ENCODE measurements at places on chromosomes 4 and X. TPM values are rescaled to one million over a fixed set of nuclear protein-coding genes. Genes with fewer than 3 reads are reported as not detected.

- no peak for DNase-seq
- no peaks in the 10 kb centered on the region for H3K36me3 ChIP-seq
- no peaks in the 10 kb centered on the region for H3K4me1 ChIP-seq
- H3K27me3 ChIP-seq: no peaks in the 10 kb centered on the region
- H3K27ac ChIP-seq: no peak overlapping the region
Measured at GRCh38 chrX:80293354-80293753, 126.9 kb upstream of the TENT5D start.

GRCh38 chr4:154503598-154503997, 12.0 kb upstream of the DCHS2 start:
- H3K36me3 ChIP-seq: no peaks in the 10 kb centered on the region
- H3K27ac ChIP-seq: no peak overlapping the region
- no peak overlapping the region for H3K4me3 ChIP-seq
- no peaks in the 10 kb centered on the region for H3K4me1 ChIP-seq

DNA sequence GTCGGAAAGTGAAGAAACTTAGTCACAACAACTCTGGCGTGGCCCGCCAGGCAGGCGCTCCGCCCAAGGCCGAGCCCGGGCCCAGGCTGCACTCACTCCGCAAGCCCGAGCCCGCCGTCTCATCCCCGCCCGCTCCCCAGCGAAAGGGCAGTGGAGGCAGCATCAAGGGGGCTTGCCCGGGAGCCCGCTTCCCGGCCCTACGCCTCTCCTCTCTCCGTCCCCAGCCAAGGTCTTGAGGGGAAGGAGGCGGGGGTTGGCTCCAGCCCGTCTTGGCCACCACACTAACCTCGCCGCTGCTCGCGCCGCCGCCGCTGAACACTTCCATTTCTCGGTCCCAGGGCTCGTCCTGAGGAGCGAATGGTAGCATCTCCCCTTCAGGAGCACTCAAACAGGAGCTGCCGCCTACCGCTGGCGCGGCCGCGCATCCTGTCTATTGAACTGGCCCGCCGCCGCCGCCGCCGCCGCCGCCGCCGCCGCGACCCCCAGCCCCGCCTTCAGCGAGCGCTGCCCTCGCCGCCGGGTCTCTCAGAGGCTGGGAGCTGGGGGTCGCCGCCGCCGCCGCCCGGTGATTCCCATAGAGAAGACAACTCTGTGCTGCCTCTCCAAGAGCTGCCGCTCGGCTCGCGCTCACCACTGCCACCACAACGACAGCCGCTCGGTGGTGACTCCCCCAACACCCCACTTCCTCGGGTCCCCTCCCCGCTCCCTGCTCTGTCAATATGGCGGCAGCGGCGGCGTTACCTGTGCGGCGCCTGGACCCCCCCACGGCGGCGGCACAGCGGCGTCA, at the start of gene RPS6KA6:
RPS6KA6 (minus strand) TSS at position 667 of the 787 bp plus-strand sequence; CDS start at position 367, 300 bp downstream.
- no peaks in the 10 kb centered on the region for H3K4me1 ChIP-seq
- no peaks in the 10 kb centered on the region for H3K36me3 ChIP-seq
- H3K27ac ChIP-seq: no peak within 1 kb of the TSS

DNA sequence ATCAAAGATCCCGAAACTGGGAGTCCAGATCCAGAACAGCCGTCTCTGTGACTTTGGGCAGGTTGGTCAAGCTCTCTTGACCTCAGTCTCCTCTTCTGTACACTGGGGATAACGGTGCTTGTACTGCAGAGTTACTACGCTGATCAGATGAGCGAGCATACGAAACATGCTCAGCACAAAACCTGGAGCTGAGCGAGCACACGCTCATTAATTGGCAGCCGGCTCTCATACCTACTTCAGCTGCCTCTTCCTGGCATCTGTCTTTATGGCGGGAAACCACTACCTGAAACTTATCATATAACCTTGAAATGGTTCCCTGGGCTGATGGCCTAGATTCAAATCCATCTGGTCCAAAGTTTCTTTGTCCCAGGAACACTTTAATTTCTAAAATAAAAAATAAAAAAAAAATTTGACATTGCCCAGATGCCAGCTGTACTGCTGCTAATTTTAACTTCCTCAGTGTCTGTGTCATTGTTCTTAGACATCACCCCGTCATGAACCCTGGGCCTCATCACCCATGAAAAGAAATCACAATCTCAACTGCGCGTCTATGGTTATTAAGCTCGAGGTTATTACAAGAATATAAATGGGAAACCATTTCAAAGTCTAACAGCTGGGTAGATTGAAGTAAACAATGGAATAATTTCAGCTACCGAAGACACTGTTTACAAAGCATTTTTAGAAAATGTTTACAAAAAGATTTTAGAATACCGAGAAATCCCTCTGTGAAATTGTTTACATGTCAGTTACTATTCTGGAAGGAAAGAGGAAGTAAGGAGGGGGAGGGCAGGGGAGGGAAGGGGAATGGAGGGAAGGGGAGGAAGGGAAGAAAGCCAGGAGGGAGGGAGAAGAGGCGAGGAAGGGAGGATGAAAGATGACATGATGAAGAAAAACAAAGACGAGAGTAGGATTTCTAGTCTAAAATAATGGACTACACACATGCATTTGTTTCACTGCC, 49.0 kb downstream of the CRMP1 start:
- peaks cover 8% of the 10 kb centered on the region for H3K27me3 ChIP-seq
- no peaks in the 10 kb centered on the region for H3K36me3 ChIP-seq
- no peak for DNase-seq
- no peak overlapping the region for H3K27ac ChIP-seq
- H3K4me3 ChIP-seq: no peak overlapping the region
- no peaks in the 10 kb centered on the region for H3K4me1 ChIP-seq

GRCh38 chrX:1720836-1721235, 106.0 kb downstream of the ASMT start:
- no peaks in the 10 kb centered on the region for H3K4me1 ChIP-seq
- no peak for DNase-seq
- peaks cover 6% of the 10 kb centered on the region for H3K36me3 ChIP-seq
- no peak overlapping the region for H3K27ac ChIP-seq

GRCh38 chr4:147928400-147928799, 196.5 kb downstream of the ARHGAP10 start:
- H3K27ac ChIP-seq: no peak overlapping the region
- H3K27me3 ChIP-seq: no peaks in the 10 kb centered on the region
- no peaks in the 10 kb centered on the region for H3K4me1 ChIP-seq
- DNase-seq: no peak

DNA sequence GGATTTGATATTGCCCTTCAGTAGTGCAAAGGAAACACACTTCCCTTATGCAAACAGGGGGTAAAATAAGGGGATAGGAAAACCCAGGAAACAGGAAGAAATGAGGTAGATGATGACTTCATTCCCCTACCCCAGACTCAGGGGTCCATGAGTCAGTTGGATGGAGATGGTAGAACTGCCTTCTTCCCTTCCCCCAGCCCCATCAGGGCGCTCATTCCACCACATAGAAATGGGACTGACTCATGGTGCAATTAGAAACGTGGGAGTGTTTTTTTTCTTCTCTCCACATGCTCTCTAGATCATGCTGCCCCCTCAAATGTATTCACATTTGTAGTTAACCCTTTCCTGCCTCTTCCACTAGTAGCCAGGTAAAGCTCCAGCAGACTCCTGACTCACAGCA, 23.1 kb upstream of the ARMCX2 start:
- no peak overlapping the region for H3K27ac ChIP-seq
- H3K36me3 ChIP-seq: no peaks in the 10 kb centered on the region
- no peaks in the 10 kb centered on the region for H3K4me1 ChIP-seq
- H3K4me3 ChIP-seq: no peak overlapping the region

- no peak overlapping the region for H3K4me3 ChIP-seq
- no peaks in the 10 kb centered on the region for H3K27me3 ChIP-seq
- no peak for DNase-seq
- peaks cover 2% of the 10 kb centered on the region for H3K4me1 ChIP-seq
Measured at GRCh38 chrX:23317799-23318724, 16.6 kb upstream of the PTCHD1 start.

DNA sequence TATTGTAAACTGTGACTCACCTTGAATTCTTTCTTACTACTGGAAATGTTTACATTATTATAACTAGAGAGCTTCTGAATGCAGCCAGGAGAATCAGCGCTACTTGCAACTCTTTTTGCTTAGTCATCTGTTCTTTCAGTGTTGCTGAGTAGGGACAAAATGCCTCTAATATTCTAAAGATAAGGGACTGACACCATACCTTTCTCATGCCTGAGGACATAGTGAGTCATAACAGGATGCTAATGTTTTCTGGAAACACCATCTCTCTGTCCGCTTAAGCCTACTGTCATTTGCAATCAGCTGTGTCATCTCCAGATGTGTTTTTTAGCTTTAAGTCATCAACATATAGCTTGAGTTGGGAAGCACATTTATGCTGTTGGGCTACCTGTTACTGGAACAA, 108.3 kb downstream of the QRFPR start:
- H3K4me3 ChIP-seq: no peak overlapping the region
- H3K36me3 ChIP-seq: no peaks in the 10 kb centered on the region

DNA sequence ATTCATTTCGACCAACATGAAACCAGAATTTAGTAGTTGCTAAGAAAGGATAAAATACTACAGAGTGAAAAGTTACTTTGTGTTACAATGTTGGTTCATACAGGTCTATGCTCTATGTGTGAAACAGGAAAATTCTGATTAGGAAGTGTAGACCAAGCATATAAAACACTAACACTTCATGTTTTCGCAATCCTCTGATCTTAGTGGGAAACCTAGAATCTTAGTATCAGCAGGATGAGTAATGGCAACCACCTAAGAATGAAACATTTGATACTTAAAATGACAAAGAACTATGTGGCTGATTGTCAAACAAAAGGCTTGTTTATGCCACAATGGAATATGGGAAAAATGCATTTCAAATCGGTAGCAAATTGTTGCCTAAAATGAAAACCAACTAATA, 116.1 kb downstream of the AMMECR1 start:
- H3K4me1 ChIP-seq: no peaks in the 10 kb centered on the region
- peaks cover 9% of the 10 kb centered on the region for H3K36me3 ChIP-seq
- DNase-seq: no peak
- H3K4me3 ChIP-seq: no peak overlapping the region
- no peak overlapping the region for H3K27ac ChIP-seq

- H3K4me1 ChIP-seq: no peaks in the 10 kb centered on the region
- no peaks in the 10 kb centered on the region for H3K36me3 ChIP-seq
- no peak for DNase-seq
- no peak overlapping the region for H3K4me3 ChIP-seq
Measured at GRCh38 chr4:175646802-175647201, 165.3 kb downstream of the GPM6A start.

- no peak overlapping the region for H3K27ac ChIP-seq
- no peaks in the 10 kb centered on the region for H3K36me3 ChIP-seq
- H3K4me1 ChIP-seq: peaks cover 6% of the 10 kb centered on the region
- no peak overlapping the region for H3K4me3 ChIP-seq
- no peaks in the 10 kb centered on the region for H3K27me3 ChIP-seq
Measured at GRCh38 chrX:57282568-57282967, 3.9 kb upstream of the FAAH2 start.

- no peak for DNase-seq
- H3K36me3 ChIP-seq: no peaks in the 10 kb centered on the region
- no peaks in the 10 kb centered on the region for H3K27me3 ChIP-seq
- H3K4me3 ChIP-seq: no peak overlapping the region
Measured at GRCh38 chr4:32499171-32499570, 1779.0 kb downstream of the PCDH7 start.

DNA sequence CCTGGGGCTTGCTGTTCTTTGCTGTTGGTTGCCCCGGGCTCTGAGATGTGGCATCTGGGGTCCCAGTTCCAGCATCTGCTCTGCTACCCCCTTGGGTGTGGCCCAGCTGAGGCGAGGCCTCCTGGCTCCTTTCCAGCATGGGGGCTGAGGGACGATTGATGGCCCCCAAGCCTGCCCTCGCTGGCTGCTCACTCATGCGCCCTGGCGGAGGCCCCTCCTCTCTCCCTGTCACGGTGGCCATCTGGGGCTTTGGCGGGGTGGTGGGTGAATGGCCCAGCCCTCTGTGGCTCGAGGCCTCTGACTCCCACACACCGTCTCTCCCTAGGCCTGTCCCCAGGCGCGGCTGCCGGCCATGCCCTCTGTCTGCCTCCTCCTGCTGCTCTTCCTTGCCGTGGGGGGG, 1.8 kb downstream of the PLXNA3 start:
- no peak for DNase-seq
- H3K4me3 ChIP-seq: no peak overlapping the region
- no peaks in the 10 kb centered on the region for H3K4me1 ChIP-seq
- no peaks in the 10 kb centered on the region for H3K27me3 ChIP-seq
- H3K36me3 ChIP-seq: peaks cover 3% of the 10 kb centered on the region
- H3K27ac ChIP-seq: no peak overlapping the region

DNA sequence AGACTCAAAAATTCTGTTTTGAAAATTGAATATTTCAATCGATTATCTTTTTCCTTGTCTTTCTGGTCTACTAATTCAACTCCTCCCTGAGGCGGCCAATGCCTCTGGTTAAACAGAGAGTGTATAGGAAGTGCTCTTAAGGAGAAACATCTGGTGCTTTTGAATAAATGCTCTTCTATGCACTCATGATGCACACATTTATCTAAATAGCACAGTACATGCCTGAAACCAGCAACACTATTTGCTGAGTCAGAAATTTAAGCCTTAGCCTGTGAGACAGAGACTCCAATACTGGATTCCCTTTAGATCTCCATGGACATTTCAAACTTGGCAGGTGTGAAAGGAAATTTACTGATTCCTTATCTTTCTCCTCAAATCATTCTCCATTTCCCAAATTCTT, 118.6 kb downstream of the SLIT2 start:
- H3K36me3 ChIP-seq: no peaks in the 10 kb centered on the region
- H3K27ac ChIP-seq: no peak overlapping the region
- no peaks in the 10 kb centered on the region for H3K4me1 ChIP-seq
- DNase-seq: no peak
- H3K4me3 ChIP-seq: no peak overlapping the region
- no peaks in the 10 kb centered on the region for H3K27me3 ChIP-seq

- no peaks in the 10 kb centered on the region for H3K36me3 ChIP-seq
- H3K27ac ChIP-seq: no peak within 1 kb of the TSS
Measured at GRCh38 chrX:20116577-20117240, at the start of gene MAP7D2. TSS of gene MAP7D2 (minus strand) at chrX:20116907. CDS start at chrX:20116879, 28 bp downstream.

DNA sequence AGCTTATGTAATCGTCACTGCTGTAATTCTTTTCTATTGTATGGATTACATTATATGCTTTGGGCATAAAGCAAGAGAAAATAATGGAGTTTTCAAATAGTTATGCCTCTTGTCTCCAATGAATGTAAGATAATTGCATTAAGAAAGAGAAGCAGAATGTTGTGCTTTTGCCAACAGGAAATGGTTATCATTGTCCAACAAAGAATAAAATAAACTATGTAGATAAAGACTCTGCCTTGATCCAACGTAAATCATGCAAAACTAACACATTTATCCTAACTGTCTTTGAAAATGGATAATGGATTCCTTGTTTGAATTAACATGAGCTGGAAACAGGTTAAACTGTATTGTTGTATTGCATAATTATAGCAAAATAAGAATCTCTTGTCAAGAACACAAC, 1709.0 kb downstream of the PCDH7 start:
- H3K27ac ChIP-seq: no peak overlapping the region
- no peak overlapping the region for H3K4me3 ChIP-seq
- no peak for DNase-seq
- H3K27me3 ChIP-seq: no peaks in the 10 kb centered on the region
- H3K36me3 ChIP-seq: no peaks in the 10 kb centered on the region

- H3K27me3 ChIP-seq: no peaks in the 10 kb centered on the region
- H3K36me3 ChIP-seq: no peaks in the 10 kb centered on the region
- no peak overlapping the region for H3K27ac ChIP-seq
Measured at GRCh38 chrX:22325096-22325495, 52.4 kb downstream of the CBLL2 start.

GRCh38 chrX:150476164-150476699, 92.2 kb upstream of the MTM1 start:
- DNase-seq: no peak
- H3K4me3 ChIP-seq: no peak overlapping the region
- peaks cover 26% of the 10 kb centered on the region for H3K4me1 ChIP-seq
- no peaks in the 10 kb centered on the region for H3K27me3 ChIP-seq

MAGEA11 gene
- not detected for total RNA-seq

CXorf65 gene
- 38.8 TPM for total RNA-seq

PAGE2 gene
- not detected for total RNA-seq

PPP1R2C gene
- total RNA-seq: not detected

NLGN3 gene
- 3.7 TPM for total RNA-seq

ANXA5 gene
- total RNA-seq: 80.3 TPM

GABRG1 gene
- not detected for total RNA-seq

SOWAHB gene
- total RNA-seq: not detected

C4orf36 gene
- total RNA-seq: 0.79 TPM

TRIM75 gene
- not detected for total RNA-seq

All from T-cell (primary cell).